Glutamatergic neuron (in vitro differentiated cells): ENCODE measurements at places on chromosomes 5 and 9. TPM values are rescaled to one million over a fixed set of nuclear protein-coding genes. Genes with fewer than 3 reads are reported as not detected.

DNA sequence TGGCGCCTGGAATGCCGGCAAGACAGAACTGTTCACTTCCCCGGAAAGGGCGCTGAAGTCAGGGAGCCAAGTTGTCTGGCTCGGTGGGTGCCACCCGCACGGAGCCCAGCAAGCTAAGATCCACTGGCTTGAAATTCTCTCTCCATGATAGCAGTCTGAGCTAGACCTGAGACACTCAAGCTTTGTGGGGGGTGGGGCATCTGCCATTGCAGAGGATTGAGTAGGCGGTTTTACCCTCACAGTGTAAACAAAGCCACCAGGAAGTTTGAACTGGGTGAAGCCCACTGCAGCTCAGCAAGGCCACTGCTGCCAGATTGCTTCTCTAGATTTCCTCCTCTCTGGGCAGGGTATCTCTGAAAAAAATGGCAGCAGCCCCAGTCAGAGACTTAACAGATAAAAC is 277.4 kb downstream of the SLCO4C1 start:
- H3K4me1 ChIP-seq = no peaks in the 10 kb centered on the region
- H3K27me3 ChIP-seq = peaks cover 3% of the 10 kb centered on the region
- no peak overlapping the region for H3K4me3 ChIP-seq
- H3K36me3 ChIP-seq = no peaks in the 10 kb centered on the region
- no peak overlapping the region for H3K27ac ChIP-seq
- DNase-seq = peak; percentile 4

The CATSPER3 gene
- total RNA-seq = 0.54 TPM

The FBXL7 gene
- total RNA-seq = 25.3 TPM

DNA sequence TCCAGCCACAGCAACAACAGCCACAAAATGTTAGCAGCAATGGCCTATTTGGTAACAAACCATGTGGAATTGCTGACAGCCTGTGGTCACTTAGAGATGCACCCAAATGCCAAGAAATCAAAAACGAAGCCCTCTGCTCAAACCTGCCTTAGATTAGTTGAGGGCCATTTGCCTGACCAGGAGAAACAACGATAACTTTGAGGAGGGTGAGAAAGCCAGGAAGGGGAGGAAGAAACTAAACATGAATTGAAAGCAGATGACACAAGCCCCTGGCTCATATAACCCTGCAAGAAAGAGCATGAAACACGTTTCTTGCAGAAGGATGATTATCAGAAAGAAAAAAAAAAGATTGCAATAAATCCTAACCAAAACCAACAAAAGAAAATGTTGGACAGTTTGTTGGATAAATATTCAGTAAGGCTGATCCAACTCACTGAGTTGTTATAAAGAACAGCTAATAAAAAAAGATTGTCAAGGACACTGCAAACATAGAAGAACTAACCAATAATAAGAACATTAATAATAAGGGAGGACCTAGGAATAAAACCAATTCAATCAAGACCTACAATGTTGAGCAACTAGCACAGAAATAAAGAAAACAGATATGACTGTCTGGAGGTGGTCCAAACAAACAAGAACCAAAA is 140.5 kb upstream of the SLC30A5 start:
- H3K4me1 ChIP-seq = peaks cover 8% of the 10 kb centered on the region
- DNase-seq = no peak
- no peak overlapping the region for H3K27ac ChIP-seq
- H3K36me3 ChIP-seq = no peaks in the 10 kb centered on the region
- H3K27me3 ChIP-seq = no peaks in the 10 kb centered on the region
- H3K4me3 ChIP-seq = no peak overlapping the region

GRCh38 chr5:8048920-8049319 is 180.0 kb downstream of the MTRR start:
- H3K27me3 ChIP-seq = no peaks in the 10 kb centered on the region
- H3K4me3 ChIP-seq = no peak overlapping the region
- H3K36me3 ChIP-seq = peaks cover 9% of the 10 kb centered on the region
- peaks cover 3% of the 10 kb centered on the region for H3K4me1 ChIP-seq
- DNase-seq = no peak

DNA sequence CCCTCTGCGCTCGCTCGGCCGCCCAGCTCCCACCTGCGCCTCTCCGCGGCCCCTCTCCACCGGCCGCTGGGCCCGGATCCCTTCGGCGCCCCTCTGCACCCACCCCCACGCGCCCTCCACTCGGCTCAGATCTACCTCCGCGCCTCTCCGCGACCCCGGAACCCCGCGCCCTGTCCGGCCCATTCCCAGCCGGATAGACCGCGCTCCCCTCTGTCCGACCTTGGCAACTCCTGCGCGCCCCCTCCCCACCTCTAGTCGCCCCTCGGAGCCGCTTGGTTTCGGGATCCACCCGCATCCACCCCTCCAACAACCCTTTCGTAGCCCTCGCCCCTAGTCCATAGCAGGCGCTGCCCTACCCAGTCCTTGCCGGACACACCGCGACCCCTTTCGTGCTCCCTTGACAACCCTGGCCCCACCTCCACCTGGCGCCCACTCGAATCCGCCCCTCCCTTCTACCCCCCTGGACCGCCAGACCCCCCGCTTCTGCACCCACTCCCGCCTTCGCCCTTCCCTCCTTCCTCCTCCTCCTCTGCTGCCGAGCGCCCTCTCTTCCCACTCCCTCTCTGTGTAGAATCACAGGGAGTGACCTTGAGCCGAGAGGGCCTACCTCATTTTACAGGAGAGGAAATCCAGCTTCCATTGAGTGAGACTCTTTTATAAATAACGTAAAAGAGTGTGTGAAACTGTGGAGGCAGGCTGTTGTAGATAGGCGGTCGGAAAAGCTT is 525 bp upstream of the AK3 start:
- H3K4me1 ChIP-seq = no peaks in the 10 kb centered on the region
- no peaks in the 10 kb centered on the region for H3K36me3 ChIP-seq
- peak overlapping the region; percentile 64 for H3K4me3 ChIP-seq
- DNase-seq = peak; percentile 45
- peak overlapping the region; percentile 48 for H3K27ac ChIP-seq

DNA sequence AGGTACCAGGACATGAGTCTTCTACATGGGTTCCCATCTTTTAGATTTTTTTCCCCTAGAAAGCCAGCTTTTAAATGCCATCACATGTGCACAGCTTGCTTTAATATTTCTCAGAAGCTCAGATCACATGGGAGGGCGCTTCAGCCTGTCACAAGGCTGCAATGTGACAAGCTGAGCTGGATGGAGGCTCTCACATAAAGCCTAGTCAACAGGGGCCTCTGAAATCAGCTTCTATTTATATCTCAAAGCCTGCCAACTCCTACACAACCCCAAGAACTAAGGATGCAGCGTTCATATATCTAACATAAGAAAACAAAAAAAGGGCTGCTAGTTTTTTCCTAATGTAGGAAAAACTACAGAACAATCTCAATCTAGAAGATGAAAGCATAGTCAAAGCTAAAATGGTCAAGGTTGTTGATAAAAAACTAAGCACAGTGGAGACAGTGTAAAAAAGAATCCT is 2.3 kb downstream of the ZFAND5 start:
- peaks cover 16% of the 10 kb centered on the region for H3K27me3 ChIP-seq
- peak; percentile 31 for DNase-seq
- peaks cover 25% of the 10 kb centered on the region for H3K4me1 ChIP-seq
- H3K27ac ChIP-seq = peak overlapping the region; percentile 100
- peak overlapping the region; percentile 93 for H3K4me3 ChIP-seq

The JAKMIP2 gene
- 88.2 TPM for total RNA-seq

DNA sequence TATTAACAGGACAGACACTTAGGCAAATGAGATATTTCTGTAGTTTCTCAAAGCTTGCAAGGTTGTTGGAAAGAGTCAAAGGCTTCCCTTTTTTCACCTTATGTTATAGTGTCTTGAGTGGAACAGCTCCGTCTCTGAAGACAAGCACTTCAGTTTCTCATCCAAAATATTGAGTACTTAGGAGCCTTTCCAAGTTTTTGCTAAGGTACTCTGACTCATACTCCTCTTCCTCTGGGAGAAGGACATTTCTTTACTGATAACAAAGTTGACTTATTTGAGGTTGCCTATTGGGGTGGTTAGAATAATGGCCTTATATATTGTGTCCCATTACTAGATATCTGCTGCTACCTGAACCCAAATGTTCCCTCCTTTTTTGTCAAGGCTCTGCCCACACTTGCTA is 869.6 kb downstream of the MAT2B start:
- no peak overlapping the region for H3K27ac ChIP-seq
- H3K27me3 ChIP-seq = no peaks in the 10 kb centered on the region
- no peak for DNase-seq
- no peak overlapping the region for H3K4me3 ChIP-seq

DNA sequence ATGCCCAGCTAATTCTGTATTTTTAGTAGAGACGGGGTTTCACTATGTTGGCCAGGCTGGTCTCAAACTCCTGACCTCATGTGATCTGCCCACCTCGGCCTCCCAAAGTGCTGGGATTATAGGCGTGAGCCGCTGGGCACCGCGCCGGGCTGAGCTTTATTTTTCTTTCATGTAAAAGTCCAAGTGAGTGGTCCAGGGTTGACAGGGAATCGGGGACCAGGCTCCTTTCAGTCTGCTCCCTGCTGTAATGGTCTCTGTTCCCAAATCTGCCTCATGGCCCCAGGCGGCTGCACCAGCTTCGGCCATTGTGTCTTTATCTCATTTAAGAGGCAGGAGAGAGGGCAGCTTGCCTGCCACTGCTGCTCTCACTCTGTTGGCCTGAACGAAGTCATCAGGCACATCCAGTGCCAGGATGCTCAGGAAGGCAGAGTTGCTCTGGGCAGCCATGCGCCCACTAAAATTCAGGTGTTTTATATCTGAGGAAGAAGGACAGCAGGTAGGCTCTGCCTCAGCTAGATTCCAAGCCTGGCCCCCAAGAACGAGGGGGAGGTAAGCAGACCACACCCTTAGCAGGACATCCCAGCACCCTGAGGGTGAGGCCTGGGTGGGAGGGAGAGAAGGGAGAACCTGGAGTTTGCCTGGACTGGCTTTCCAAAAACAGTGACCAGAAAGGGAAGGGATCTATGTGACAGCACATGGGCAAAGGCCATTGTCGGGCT is 1.7 kb upstream of the CCDC183 start:
- peaks cover 9% of the 10 kb centered on the region for H3K27me3 ChIP-seq
- peaks cover 26% of the 10 kb centered on the region for H3K4me1 ChIP-seq
- H3K4me3 ChIP-seq = no peak overlapping the region
- H3K36me3 ChIP-seq = no peaks in the 10 kb centered on the region
- peak overlapping the region; percentile 8 for H3K27ac ChIP-seq
- DNase-seq = no peak

DNA sequence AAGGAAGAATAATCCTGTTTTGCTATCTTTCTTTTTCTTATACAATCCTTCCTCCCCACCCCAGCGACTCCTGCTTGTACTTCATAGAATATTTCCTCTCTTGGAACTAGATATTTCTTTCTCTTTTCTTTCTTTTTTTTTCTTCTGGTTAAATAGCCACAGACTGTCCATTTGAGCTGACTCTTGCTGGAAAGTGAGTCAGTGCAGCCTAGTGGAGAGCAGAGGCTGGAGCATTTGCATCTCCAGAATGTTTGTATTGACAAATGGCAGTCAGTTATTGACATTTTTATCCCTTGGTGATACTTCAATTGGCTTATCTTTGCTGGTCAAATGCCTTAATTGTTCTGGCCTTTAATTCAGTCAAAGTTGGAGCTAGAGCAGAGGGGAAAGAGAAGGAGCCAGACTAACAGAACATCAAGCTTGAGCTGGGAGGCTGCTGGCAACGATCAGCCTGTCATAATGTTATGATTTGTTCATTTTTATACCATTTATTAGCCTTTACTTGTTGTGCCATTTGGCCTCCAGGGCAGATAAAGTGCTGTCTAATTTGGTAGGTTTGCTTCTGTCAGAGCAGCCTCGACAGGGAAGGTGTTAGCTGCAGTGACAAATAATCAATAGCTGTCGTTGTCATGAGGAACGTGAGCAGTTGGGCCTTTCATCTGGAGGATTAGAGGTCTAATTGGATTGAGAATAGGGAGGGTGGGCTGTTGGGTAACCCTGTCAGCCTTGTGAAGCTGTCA is 69.0 kb downstream of the INVS start:
- H3K27me3 ChIP-seq = peaks cover 5% of the 10 kb centered on the region
- H3K4me1 ChIP-seq = peaks cover 17% of the 10 kb centered on the region
- H3K27ac ChIP-seq = peak overlapping the region; percentile 81

- peaks cover 18% of the 10 kb centered on the region for H3K4me1 ChIP-seq
- no peak overlapping the region for H3K27ac ChIP-seq
- no peaks in the 10 kb centered on the region for H3K27me3 ChIP-seq
- H3K4me3 ChIP-seq = no peak overlapping the region
- no peak for DNase-seq
Measured at GRCh38 chr9:81266674-81267073, 422.7 kb downstream of the TLE1 start.

The GRM6 gene
- total RNA-seq = not detected

The LURAP1L gene
- total RNA-seq = 25.6 TPM

The NUTM2F gene
- not detected for total RNA-seq

DNA sequence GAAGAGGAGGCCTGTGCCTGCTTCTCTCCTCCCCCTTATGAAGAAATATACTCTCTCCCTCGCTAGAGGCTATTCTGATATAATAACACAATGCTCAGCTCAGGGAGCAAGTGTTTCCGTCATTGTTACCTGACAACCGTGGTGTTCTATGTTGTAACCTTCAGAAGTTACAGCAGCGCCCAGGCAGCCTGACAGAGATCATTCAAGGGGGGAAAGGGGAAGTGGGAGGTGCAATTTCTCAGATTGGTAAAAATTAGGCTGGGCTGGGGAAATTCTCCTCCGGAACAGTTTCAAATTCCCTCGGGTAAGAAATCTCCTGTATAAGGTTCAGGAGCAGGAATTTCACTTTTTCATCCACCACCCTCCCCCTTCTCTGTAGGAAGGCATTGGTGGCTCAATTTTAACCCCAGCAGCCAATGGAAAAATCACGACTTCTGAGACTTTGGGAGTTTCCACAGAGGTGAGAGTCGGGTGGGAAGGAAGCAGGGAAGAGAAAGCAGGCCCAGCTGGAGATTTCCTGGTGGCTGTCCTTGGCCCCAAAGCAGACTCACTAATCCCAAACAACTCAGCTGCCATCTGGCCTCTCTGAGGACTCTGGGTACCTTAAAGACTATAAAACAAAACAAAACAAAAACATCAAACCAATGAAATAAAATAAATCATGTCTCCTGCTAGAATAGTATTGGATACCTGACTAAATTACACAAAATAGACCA is 1.3 kb downstream of the TMEM174 start:
- H3K4me3 ChIP-seq = no peak overlapping the region
- peaks cover 4% of the 10 kb centered on the region for H3K36me3 ChIP-seq
- H3K27ac ChIP-seq = no peak overlapping the region
- H3K27me3 ChIP-seq = no peaks in the 10 kb centered on the region
- DNase-seq = no peak
